Inflammatory macrophage (primary cell): ENCODE measurements at places on chromosomes 2 and 18.

DNA sequence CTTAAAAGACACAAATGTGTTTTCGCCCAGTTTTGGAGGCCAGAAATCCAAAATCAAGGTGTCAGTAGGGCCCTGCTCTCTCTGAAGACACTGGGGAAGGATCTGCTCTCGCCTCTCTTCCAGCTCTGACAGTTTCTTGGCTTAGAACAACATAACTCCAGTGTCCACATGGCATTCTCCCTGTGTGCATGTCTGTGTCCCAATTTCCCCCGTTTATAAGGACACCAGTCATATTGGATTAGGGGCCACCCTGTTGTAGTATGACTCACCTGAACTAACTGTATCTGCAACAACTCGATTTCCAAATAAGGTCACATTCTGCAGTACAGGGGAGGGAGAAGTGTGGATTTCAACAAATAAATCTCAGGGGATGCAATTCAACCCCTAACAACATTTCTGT, 263.2 kb downstream of the SS18 start:
- no peak for DNase-seq

DNA sequence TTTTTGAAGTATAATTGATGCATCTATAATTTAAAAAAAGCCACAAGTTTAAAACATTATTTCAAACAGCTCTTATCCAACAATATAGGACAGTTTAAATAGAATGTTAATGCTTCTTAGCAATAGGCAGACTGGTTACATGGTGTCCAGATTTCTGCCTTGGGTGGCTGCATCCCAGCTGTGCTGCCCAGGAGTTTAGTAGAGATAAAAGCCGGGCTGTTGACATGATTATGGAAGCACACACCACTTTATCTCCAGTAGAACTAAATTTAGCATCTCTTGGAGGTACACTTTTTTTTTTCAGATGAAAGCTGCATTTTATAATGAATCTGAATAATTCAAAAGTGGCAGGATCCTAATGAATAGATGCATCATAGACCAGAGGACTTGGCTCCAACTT, 309.7 kb downstream of the PLCL1 start:
- no peak for DNase-seq

DNA sequence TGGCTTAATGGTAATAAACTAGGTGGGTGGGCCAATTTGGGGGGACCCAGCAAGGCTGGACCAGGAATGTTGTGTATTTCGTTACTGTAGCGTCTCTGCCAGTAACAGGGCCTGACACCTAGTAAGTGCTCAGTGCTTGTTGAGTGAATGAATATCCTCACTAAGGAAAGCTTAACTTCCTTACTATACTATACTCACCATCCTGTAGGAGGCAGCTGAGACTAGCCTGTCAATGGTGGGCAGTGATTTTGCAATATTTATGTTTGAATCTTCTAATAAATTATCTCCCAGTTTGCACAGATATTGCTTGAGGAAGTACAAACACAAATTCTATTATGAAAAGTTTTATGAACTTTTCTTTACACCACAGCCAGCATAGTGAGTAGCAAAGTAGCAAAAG, 370.7 kb upstream of the SYT4 start:
- no peak for DNase-seq

- DNase-seq: no peak
Observed at GRCh38 chr2:131127981-131128380, 22.8 kb downstream of the PLEKHB2 start.

DNA sequence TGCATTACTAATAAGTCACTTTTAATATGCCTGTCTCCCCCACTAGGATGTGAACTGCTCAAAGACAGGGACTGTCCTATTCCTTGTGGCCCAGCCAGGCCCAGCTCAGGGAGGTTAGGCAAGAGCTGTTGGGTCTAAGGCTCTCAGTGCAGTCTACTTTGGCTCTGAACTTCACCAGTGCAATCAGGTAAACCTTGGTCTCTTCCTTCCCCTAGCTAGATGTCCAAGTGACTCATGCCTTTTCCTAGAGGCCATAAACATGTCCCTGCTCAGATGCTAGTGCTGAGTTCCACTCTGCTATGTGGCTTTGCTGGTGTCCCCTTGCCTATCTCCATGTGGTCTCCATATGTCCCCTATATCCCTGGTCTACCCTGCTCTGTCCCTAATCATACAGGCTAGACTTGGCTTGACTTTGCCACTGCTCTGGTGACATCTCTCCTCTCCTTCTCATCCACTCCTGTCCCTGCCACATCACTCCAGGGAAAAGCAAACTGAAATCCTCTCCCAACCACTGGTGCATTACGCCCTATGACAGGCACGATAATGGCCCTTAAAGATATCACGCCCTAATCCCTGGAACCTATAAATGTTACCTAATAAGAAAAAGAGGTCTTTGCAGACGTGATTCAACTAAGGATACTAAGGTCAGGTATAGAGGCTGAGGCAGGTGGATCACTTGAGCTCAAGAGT, 45.7 kb upstream of the PPP1CB start:
- no peak for DNase-seq

- DNase-seq: no peak
Observed at GRCh38 chr2:62641410-62641843, 64.1 kb upstream of the EHBP1 start.

DNA sequence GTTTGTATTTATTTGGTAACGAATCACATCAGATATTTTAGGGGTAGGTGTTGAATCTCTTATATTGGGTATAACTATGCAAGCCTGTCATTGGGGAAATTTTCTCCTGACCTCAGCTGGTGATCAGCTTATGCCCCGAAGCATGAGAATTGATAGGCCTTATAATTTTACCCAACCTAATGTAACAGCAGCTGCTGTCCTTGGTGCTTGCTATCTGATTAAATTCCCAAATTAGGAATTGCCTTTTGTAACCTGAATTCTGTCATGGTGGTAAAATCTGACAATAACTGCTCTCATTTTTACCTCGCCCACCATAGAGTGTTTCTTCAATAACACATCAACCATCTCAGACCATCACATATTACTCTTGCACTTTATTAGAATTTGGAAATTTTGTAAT, 1542.6 kb upstream of the PIK3C3 start:
- DNase-seq: no peak

DNA sequence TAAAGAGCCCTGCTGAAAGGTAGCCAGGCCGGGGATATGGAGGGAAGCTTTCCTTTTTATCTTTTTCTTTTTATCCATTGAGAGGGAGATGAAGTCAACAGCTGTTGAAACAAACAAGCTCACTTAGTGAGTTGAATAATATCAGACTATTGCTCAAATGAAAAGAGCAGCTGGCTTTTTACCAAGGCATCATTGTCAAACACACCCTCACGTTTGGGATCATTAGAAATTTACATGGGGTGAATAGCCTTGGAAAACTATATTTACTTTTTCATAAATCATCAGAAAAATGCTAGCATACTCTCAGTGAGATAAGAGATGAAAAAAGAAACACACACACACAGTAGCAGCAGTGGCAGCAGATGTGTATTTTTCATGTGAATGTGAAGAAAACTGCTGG, 71.5 kb upstream of the HNMT start:
- no peak for DNase-seq

- DNase-seq: no peak
Observed at GRCh38 chr2:158661231-158661630, 133.9 kb upstream of the DAPL1 start.

DNA sequence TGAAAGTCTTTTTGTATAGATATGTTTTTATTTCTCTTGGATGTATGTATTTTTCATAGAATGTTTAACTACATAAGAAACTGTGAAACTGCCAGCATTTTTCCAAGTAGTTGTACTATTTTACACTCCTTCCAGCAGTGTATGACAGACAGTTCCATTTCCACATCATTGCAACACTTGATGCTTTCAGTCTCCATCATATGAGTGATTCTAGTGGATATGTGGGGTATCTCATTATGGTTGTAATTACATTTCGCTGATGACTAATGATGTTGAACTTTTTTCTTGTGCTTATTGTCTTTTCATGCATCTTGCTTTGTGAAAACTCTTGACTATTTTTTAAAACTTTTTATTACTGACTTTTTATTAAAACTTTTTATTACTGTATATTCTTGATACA, 101.4 kb downstream of the ARHGAP28 start:
- no peak for DNase-seq
